Stimulated activated CD8-positive, alpha-beta memory T cell treated with anti-CD3 and anti-CD28 coated beads, Interleukin-7, amount 100 ng/mL, for 1 hour (primary cell): ENCODE measurements at places on chromosomes 13 and 19.

GRCh38 chr19:18832306-18833140, 764 bp downstream of the UPF1 start:
- DNase-seq = no peak

DNA sequence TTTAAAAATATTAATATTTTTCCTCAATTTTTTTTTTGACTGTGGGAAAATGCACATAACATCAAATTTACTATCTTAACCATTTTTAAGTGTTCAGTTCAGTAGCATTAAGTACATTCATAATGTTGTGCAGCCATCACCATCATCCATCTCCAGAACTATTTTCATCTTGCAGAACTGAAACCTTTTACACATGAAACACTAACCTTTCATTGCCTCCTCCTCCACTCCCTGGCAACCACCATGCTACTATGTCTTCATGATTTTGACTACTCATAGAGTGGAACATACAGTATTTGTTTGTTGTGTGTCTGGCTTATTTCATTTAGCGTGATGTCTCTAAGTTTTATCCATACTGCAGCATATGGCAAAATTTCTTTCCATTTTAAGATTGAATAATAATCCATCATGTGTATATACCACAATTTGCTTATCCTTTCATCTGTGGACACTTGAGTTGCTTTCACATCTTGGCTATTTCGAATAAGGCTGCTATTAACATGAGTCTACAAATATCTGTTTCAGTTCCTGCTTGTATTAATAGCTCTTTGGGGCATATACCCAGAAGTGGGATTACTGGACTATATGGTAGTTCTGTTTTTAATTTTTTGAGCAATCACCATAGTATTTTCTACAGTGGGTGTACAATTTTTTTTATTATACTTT, 376.4 kb downstream of the MTUS2 start:
- DNase-seq = no peak

DNA sequence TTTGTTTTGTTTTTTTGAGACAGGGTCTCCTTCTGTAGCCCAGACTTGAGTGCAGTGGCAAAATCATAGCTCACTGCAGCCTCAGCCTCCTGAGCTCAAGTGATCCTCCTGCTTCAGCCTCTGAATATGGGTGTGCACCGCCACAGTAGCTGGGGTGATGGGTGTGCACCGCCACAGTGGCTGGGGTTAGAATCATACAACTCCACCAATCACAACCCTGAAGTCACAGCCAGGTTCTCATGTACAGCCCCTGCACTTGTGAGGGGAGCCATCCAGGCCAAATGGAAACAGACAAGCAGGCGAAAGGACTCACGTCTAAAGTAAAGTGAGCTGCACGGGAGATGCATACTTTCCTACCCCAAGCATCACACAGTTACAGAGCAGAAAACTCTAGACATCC, 63.1 kb upstream of the RANBP3 start:
- no peak for DNase-seq

GRCh38 chr19:18999896-19000620, 33.3 kb downstream of the SUGP2 start:
- no peak for DNase-seq

GRCh38 chr13:98544104-98544710, 32.7 kb downstream of the STK24 start:
- no peak for DNase-seq

GRCh38 chr19:13841086-13841961, 35.6 kb upstream of the NANOS3 start:
- DNase-seq = no peak

- DNase-seq = no peak
Observed at GRCh38 chr13:107912745-107913144, 302.6 kb downstream of the LIG4 start.

DNA sequence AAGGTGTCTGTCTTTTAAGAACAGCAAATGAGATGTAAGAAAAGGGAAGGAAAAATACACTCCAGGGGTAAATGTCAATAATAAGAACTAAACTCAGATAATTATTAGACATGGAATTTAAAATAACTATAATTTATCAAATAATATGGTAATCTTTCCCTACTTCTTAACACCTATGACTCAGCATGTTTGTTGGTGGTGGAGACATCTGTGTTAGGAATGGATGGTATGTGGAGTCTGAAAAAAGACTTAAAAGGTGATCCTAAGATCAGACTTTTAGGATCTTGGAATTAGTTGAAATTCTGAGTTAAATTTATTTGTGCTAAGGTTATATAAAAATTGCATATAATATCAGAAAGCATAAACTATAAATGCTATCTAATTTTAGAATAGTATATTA, 915.1 kb downstream of the SLITRK5 start:
- no peak for DNase-seq

- no peak for DNase-seq
Observed at GRCh38 chr13:73865027-73865426, 269.2 kb downstream of the KLF12 start.
